ENCODE measurements at places on chromosomes 12 and 14.

GRCh38 chr12:132246997-132247717 lies 82.2 kb downstream of the GALNT9 start:
- no peak for DNase-seq

DNA sequence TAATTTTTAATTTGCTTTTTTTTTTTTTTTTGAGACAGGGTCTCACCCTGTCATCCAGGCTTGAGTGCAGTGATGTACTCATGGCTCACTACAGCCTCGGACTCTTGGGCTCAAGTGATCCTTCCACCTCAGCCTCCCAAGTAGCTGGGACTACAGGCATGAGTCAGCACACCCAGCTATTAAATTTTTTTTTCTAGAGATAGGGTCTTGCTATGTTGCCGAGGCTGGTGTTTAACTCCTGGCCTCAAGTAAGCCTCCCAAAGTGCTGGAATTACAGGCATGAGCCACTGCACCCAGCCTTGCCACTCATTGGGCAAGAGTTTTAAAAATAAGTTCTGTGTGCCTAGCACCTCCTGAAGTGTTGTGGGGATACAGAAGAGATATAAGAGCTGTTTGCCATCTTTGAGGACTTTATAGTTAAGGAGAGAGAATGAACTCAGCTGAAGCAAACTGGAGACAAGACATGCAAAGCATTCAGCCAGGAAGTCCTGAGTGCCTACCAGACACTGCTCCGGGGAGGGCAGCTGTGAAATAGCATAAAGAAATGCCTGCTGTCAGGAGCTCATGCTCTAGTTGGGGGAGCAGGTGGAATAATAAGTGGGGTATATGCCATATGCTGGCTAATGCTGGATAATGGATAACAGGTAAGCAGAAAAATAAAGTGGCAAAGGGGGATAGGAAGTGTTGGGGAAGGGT lies 15.0 kb upstream of the EMP1 start:
- DNase-seq: no peak

DNA sequence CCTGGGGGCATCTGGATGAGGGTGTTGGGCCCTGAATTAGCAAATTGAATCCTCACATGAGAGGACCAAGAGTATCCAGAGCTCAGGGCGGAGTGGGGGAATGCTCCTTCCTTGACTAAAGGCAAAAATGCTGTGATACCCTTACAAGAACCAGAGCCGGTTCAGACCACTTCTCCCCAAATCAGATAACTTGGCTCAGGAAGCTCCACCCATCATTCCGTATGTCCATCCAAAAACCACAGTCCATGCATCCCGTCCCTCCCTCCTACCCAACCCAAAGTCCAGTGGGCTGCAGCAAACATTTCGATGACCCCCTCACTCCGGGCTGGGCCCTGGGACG lies 22.4 kb downstream of the DIO3 start:
- no peak for DNase-seq

GRCh38 chr14:54814076-54814475 lies 88.5 kb downstream of the GCH1 start:
- no peak for DNase-seq

DNA sequence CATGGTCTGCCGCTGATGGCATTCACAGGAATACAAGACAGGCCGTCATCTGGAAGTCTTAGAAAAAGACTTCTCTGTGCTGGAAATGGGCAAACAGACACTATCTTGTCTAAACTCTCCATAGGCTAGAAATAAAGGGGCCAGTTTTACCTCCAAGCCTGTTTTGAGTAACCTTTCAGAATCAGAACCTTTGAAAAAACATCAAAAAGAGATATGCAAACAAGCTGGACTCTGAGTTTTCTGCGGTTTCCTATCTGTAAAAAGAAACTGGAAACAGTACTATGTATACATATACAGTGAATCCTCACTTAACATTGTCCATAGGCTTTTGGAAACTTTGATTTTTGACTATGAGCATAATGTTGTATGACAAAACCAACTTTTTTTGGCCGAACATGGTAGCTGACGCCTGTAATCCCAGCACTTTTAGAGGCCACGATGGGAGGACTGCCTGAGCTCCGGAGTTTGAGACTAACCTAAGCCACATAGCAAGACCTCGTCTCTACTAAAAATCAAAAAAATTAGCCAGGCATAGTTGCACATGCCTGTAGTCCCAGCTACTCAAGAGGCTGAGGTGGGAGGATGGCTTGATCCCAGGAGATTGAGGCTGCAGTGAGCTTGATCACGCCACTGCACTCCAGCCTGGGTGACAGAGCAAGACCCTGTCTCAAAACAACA lies 92.9 kb upstream of the MAX start:
- no peak for DNase-seq

DNA sequence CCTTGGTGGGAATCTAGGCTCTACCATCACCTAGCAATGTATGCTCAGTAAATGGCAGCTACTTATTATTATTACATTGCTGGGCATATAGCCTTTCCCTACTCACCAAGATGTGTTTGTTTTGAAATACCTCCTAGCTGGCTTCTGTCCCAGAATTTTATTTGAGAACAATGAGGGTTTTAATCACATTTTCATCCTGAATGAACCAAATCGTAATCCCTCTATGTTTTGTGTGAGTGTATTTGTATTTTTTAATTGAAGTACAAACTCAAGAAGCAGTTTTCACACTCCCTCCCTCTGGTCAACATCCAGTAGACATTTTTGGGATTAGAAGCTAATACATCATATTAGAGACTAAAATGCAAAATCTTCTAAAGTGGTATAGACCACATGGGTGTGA lies 7.6 kb downstream of the SLC7A8 start:
- DNase-seq: no peak

- DNase-seq: no peak
Observed at GRCh38 chr14:69629225-69630127, 18.1 kb downstream of the SUSD6 start.

DNA sequence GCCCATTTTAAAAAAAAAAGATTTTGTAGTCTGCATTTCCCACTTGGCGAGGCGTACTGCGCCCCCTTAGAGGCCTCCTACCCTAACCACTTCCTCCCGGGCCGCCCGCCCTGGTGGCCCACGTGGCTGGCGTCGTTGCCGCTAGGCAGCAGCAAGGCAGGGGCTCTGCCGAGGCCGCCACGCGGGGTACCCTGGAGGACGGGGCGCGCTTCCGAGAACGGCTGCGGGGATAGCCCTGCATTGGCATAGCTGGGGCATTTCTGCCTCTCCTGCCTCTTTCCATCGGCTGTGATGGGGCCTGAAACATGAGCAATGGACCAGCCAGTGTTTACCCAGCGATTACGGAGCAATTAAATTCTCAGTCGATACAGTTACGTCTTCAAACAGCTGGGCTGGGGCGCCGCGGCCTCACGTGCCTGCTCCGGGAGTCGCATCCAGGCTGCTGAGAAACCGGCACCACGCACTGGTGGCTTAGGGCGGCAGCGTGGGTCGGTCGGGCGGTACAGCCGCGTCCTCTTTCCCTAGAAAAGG lies 38.0 kb downstream of the IQSEC3 start:
- DNase-seq: no peak

- DNase-seq: no peak
Observed at GRCh38 chr12:58299371-58299770, 358.0 kb downstream of the ATP23 start.

DNA sequence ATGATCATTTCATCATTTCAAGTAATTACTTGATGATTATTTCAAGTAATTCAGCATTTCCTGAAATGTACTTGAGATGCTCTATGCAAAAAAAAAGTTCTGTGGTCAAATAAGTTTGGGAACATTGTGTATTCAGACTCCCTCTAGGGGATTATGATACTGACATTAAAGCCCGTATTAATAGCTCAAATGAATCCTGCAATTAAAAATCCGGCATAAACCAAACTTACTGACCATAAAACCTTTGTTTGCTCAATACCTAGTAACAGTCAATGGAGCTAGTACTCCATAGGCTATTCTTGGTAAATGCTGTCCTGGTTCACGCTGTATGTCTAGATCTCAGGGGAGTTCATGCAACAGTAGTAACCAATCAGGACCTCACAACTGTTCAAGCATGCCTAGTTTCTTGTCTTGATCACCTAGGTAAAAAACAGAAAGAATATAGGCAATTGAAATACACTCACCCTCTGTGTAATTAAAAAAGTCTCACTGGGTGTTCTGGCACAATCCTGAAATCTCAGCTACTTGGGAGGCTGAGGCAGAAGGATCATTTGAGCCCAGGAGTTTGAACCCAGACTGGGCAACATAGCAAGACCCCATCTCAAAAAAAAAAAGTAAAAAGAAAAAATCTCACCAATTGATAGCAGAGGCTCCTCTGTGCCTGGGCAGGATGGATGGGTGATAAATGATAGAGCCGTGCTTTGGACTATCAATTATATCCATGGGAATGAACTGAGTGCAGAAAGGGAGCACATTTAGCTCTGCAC lies 14.1 kb downstream of the ALDH1L2 start:
- no peak for DNase-seq

DNA sequence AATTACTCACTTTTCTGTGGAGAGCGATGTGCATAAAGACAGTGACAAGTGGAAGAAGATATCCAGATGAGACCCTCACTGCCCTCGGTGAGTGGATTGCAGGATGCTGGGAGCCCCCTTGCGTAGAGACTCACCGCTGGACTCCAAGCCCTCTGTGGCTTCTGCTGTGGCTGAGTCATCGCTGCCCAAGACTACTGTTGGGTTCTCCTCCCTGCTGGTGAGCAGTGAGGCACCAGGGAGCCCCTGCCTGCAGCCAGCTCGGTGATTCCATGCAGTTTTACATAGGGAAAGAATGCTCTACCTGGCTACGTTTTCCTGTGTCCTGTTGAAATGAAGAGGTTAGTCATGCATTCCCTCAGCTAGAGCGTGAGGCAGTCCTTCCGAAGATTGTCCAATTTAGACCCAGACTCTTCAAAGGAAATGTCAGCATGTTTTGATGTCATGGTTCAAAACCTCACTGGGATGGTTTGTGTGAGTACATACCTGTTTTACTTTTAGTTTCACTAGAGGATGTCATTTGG lies 28.2 kb downstream of the TRAF3 start:
- DNase-seq: no peak

GRCh38 chr14:89214221-89214965 lies 202.6 kb downstream of the FOXN3 start:
- DNase-seq: no peak

- DNase-seq: no peak
Observed at GRCh38 chr12:93572712-93573551, 457 bp downstream of the SOCS2 start.

GRCh38 chr12:27861428-27862167 lies 81.6 kb upstream of the MANSC4 start:
- no peak for DNase-seq

DNA sequence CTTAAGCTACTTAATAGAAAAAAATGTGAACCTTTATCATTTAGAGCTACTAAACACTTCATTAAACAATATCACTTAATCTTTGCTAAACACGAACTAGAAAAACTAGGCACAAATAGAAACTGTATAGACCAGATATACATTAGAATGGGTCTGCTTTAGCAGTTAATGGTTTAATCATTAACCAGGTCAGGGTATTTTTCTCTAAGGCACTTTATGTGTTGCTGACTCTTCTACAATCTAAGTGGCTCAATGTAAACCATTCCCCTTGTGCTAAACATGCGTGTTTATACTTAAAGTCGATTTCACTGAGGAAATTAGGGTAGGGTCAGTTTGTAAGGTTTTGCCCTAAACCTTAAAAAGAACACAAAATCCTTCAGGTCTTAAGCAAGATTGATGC lies 29.7 kb downstream of the TMCC3 start:
- no peak for DNase-seq

DNA sequence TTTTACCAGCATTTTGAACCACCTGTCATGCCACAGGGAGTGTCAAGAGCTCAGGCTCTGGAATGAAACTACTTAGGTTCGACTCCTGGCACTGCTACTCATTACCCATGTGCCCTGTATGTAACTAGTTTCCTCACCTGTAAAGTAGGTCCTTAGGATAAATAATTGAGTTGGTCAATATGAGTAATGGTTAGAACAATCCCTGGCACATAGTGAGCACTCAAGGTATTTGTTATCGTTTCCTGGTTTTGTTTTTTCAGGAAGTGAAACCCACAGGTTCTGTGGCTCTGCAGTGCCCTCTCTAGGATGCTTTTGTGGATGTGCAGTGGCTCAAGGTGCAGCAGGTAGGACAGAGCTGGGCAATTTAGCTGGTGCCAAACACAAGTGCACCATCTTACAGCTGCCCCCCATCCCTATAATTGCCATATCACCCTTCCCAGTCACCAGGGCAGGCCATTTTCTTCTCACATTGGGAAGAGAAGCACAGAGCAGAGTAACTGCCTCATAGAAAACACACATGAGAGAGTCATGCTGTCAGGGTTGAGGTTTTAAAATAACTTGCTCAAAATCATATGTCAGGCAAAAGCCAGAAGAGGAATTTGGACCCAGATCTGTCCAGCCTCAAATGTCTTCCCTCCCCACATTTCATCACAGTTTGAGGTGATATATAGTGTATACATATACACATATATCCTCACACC lies 297.5 kb downstream of the RPAP3 start:
- no peak for DNase-seq

- peak; percentile 67 for DNase-seq
Observed at GRCh38 chr14:86712176-86712575, 1182.2 kb downstream of the FLRT2 start.

DNA sequence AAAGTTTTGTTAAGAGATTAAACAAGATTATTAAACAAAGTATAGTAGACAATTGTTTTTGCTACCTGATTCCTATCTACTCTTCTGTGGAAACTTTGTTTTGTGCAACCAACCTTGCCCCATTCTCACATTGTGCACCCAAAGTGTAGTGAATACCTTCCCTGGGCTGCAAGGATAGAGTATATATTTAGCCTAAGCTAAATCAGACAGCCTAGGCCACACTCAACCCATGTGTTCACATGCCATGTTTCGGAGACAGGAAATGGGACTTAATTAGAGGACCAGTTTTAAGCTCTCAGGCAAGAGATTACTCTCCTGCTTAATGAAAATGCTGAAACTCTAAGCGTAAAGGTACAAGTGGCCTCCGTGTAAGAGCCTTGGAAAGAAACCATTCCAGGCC lies 734.9 kb upstream of the USP15 start:
- DNase-seq: no peak
